Peyer's patch (tissue), 4 donors: ENCODE measurements at places on chromosomes 3 and 15.

DNA sequence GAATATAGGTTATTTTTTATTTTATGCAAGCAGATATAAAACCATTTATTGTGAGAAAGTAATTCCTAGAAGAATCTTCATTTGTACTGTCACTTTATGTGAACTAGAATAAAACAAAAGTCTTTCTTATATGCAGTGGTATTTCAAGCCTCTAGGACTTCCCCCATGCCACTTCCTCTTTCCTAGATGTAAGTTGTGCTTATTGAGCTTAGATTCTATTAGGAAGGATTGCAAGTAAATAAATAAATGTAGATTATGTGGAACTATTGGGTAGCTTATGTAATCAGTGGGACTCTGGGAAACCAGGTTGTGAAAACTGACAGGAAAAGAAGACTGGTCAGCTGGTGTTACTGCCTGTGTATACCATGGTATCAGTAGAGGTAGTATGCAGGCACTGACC is 169.7 kb downstream of the RSRC1 start:
- DNase-seq = no peak

GRCh38 chr3:119276680-119277079 is 17.5 kb upstream of the ARHGAP31 start:
- no peak for DNase-seq

GRCh38 chr15:70097321-70098152 is at the start of gene TLE3:
Gene TLE3, minus strand, starts transcription at chr15:70097917. Its CDS starts 1,119 bp downstream, at chr15:70096798.
- DNase-seq = peak; percentile 100

DNA sequence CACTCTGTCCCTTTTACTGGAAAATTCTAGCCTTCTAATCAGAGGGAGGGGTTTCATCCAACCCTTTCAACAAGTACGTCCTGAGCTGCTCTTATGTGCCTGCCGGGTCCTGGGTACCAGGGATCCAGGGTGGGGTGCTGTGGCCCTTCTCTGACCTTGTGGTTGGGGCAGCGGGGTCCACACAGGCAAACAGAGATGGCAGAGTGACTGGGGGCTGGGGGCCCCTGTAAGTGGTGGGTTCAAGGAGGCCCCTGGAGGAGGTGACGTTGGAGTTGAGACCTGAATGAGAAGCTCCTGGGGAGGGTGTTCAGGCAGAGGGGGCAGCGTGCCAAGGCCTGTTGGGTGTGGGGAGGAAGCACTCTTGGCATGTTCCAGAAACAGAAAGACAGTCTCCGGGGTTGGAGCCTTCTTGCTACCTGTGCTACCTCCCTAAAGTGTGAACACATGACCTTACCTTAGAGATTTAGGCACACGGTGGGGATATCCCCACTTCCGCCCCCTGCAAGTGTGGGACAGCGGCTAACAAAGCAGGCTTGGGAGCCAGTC is 78.1 kb downstream of the FBLN2 start:
- no peak for DNase-seq

GRCh38 chr3:186075489-186075888 is 33.4 kb downstream of the ETV5 start:
- DNase-seq = no peak

GRCh38 chr15:48914717-48915116 is 36.8 kb downstream of the EID1 start:
- no peak for DNase-seq
